ENCODE measurements at places on chromosomes 2 and 18. TPM values are rescaled to one million over a fixed set of nuclear protein-coding genes. Genes with fewer than 3 reads are reported as not detected.

Gene KYNU
- polyA plus RNA-seq, result 7.1 TPM

DNA sequence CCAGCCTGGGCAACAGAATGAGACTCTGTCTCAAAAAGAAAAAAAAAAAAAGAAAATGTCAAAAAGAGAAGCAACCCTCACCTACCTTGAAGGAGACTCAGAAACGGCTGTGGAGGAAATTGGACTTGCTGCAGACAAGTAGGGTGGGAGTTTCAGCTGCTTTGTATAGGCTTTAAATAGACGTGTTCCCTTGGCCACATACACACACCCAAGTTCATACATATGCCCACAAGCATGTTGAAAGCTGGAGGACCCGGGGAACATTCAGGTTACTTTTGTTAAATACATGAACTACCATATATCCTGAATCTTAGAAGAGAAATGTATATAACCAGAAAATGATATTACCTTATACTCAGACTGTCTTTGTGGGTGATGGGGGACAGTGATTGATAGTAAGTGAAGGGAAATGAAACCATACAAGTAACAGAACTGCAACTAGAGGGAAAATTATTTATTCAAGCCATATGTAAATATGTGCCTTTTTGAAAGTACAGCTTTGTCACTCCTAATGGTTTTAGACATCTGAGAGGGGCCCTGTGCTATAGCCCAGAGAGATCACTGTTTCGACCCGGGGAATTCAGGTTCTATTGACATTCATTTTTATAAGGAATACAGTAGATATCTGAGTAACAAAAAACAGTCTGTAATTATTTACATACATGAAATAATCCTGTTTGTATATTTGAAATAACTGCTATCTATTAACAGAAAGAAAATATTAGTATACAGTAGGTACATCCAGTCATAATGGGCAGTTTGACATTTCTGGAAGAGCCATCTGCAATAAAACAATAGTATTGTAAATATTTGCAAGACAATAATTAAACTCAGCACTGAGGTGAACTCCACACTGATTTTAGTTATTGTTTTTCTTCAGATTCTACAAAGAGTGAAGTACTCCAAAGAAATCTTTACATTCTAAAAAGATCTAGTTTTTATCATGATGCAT lies 48.0 kb upstream of the TGIF1 start:
- no peak for DNase-seq

Gene REG3G
- not detected for polyA plus RNA-seq

DNA sequence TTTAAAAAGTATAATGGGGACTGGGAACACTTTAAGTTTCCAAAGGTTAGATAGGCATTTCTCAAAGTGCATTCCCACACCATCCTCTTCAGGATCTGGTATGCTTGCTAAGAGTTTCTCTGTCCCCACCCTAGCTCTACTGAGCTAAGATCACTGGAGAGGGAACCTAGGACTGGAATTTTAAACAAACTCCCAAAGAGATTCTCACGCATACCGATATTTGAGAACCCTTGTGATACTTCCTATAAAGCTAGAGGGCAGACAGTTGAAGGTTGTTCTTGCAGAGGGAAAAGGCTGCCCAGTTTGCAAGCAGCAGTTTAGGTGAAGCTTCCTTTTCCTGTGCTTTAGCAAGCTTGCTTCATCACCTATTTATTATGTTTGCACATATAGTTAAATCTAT lies 3.6 kb downstream of the CNRIP1 start:
- no peak for DNase-seq

Gene EFEMP1
- 111 TPM for polyA plus RNA-seq

DNA sequence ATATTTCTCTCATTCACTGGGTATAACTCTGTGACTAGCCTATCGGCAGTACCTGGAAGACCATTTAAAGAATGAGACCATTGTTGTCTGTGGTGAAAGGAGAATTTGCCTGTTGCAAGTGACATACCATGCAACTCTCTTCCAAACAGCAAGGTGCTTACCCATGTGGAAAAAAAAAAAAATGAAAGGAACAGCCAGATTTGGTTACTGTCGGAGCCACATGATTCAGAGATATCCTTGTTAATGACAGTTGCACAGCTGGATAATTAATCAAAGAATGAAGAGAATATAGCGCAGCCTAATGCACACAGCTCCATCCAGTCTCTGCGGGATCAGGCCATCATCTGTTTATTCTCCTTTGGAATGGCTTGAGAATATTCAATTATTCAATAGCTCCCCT lies 141.8 kb downstream of the HRH4 start:
- no peak for DNase-seq

Gene CRYBA2
- not detected for polyA plus RNA-seq

DNA sequence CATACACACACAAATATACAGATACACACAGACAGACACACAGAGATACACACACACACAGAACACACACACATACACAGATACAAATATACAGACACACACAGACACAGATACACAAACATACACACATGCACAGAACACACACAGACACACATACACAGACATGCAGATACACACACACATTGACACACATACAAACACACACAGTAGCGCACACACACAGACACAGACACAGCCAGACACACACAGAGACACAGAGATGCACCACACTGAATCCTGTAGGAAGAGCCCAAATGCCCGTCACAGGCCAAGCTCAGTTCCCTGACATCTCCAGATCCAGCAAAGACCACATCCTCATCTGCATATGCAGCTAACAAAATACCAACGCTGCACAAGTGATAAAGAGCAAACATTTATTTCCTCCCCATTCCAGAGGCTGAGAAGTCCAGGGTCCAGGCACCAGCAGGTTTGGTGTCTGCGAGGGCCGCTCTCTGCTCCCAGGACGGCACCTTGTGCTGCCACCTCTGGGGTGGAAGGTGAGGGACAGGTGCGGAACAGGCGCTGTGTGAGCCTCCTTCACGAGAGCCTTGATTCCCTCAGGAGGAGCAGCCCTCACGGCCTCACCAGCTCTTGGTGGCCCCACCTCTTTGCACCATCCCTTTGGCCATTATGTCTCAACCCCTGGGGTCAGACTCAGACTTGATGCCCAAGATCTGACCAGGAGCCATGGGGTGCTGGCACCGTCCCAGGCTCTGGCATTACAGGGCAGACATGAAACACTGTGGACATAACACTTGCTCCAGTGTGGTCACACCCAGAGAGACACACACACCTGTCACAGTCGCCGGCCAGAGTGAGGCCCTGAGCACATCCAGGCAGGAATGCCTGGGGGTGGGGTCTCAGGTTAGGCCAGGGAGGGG lies 108.7 kb downstream of the NDUFA10 start:
- DNase-seq, result no peak

Gene SPTBN1
- polyA plus RNA-seq, result 225 TPM

- no peak for DNase-seq
These were observed 43.0 kb upstream of the CHMP1B start for GRCh38 chr18:11808001-11808855.

DNA sequence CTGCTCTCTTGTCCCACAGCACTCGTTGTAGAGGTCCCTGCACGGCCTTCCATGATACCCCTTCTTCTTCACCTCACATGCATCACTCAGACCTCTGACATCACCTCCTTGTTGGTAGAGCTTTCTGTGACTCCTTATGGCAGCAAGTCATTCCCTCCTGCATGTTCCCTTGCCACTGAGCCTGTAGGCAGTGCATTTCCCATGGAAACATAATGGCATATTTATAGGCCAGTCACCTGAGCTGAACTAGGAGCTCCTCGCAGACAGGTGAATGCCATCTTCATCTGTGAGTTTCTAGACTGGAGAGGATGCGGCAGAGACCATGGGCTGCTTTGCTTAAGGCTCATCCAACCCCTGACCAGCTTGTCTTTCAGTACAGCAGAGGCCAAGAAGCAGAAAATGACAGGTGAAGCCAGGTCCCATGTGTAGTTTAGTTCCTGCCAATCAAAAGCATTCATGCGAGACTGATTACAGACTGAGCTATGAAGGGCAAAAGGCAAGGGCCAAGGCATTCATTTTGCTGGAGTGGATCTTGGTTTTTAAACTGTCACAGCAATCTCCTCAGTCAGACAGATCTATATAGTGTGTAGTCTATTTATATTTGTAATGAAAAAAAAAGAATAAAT lies 59.4 kb upstream of the NEDD4L start:
- DNase-seq, result no peak

DNA sequence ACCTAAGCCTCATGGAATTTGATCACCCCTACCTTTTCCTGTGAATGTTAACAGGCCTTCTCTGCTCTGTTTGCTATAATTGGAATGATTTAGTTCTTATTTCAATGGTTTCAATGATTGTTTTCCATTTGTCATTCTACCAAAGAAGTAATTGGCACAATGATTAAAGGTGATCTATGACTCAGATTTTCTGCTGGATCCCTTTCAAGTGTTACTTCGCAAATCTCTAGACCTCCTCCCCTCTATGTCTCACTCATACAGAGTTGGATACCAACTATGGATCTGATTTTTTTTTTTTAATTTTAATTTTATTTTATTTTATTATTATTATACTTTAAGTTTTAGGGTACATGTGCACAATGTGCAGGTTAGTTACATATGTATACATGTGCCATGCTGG lies 29.6 kb upstream of the FAM117B start:
- DNase-seq, result no peak

- peak; percentile 44 for DNase-seq
These were observed 47.0 kb downstream of the UGP2 start for GRCh38 chr2:63888490-63889402.

- no peak for DNase-seq
These were observed 204.2 kb downstream of the CYP26B1 start for GRCh38 chr2:71943238-71944182.

DNA sequence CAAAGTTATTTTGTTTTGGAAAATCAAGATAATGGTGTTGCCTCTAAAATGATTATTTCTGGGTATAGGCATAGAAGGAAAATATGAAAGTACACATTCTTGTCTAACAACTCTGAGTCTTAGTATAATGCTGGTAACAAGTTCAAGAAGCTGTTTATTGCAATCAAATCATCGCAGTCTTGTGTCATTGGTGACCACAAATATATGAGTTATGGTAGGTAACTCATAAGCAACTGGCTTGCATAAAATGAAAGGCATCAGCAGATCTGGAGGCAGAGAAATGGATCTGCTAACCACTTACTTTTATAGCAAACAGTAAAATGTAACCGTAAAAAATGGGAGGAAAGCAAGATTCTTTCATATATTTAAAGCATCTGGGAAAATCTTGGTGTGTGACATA lies 156.2 kb upstream of the TCF4 start:
- DNase-seq, result no peak

GRCh38 chr2:111638274-111638877 lies 245.6 kb downstream of the ANAPC1 start:
- no peak for DNase-seq

GRCh38 chr2:231200805-231201474 lies 2.5 kb downstream of the ARMC9 start:
- no peak for DNase-seq

DNA sequence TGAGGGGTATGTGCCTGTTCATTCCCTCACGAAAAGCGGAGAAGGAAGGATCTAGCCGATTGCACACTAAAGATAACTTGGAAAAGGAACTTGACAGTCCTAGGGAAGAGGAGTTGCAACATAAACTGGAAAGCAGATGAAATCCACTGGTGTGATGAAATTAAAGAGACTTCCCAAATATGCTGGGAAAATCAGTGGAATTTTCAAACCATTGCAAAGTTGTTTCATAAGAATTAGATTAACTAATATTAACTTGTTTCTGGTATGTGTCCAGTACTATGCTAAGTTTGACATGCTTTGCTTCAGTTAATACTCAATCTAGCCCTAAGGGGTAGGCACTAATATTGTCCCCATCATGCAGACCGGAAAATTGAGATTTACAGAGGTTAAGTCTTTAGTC lies 222.7 kb downstream of the IKZF2 start:
- no peak for DNase-seq

Gene ZNF514
- 23.4 TPM for polyA plus RNA-seq

DNA sequence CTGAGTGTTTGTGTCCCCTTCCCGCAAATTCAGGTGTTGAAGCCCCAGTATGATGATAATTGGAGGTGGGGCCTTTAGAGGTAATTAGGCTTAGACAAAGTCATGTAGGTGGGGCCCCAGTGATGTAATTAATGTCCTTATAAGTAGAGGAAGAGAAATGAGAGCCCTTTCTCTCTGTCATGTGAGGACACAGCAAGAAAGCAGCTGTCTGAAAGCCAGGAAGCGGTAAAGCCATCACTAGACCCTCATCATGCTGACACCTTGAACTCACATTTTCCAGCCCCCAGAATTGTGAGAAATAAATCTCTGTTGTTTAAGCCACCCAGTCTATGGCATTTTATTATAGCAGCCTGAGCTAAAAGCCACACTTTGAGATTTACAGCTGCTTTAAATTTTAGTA lies 1580.0 kb downstream of the LRP1B start:
- no peak for DNase-seq

GRCh38 chr2:127664065-127664894 lies 11.1 kb downstream of the LIMS2 start:
- no peak for DNase-seq

- no peak for DNase-seq
These were observed 2148.5 kb upstream of the PIK3C3 start for GRCh38 chr18:39806525-39806924.

Gene NEMP2
- polyA plus RNA-seq, result 12.1 TPM

DNA sequence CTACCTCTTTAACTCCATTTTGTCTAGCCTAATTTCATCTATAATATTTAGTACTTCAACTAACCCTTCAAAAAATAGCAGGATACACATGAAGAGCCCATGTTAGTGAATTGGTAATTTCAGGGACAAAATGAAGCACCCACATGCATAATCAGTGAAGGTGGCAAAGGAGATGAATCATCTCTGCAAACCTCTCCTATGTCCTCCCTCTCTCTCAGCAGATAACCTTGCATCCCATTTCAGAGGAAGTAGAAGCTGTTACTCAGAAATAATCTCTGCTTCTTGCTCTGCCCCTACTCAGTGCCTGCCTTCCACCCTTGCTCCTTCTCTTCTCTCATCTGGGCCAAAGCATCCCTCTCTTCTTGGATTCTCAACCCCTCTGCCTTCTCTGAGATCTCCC lies 60.2 kb upstream of the CAVIN2 start:
- no peak for DNase-seq

GRCh38 chr18:62914871-62915392 lies 199.6 kb downstream of the PHLPP1 start:
- DNase-seq, result no peak

GRCh38 chr18:41630232-41630886 lies 324.7 kb upstream of the PIK3C3 start:
- no peak for DNase-seq

GRCh38 chr18:13562494-13563029 lies 163.8 kb downstream of the FAM210A start:
- no peak for DNase-seq

GRCh38 chr2:229575569-229576315 lies 138.6 kb downstream of the DNER start:
- DNase-seq, result no peak

DNA sequence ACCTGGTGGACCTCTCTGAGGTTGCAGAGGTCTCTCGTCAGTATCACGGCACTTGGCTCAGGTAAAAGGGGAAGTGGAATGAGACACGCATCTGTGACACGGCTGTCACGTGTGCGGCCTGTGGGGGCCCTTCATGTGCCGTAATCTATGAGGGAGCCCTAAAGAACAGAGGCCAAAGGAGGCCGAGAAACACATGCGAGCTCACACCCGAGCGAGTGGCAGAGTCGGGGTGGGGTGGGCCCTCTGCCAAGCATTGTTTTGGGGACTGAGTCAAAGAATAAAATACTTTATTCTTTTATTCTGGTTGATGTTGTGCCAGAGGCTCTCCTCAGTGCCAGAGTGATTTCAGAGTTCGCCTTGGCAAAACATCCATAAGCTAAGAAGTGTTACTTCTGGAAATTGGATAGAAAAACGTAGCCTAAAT lies 43.3 kb downstream of the PLB1 start:
- DNase-seq, result no peak

GRCh38 chr2:31978436-31978835 lies 32.4 kb downstream of the MEMO1 start:
- no peak for DNase-seq

Gene IL36B
- polyA plus RNA-seq, result not detected
